NCI-H2171 treated with DMSO at 0.1 percent for 48 hours (cell line): ENCODE measurements at places on chromosomes 13 and 19.
A peak's percentile ranks its signal among the peaks of the same experiment; 100 is the strongest.

GRCh38 chr19:15836330-15837220 is 21.1 kb upstream of the OR10H1 start:
- DNase-seq = peak; percentile 88

DNA sequence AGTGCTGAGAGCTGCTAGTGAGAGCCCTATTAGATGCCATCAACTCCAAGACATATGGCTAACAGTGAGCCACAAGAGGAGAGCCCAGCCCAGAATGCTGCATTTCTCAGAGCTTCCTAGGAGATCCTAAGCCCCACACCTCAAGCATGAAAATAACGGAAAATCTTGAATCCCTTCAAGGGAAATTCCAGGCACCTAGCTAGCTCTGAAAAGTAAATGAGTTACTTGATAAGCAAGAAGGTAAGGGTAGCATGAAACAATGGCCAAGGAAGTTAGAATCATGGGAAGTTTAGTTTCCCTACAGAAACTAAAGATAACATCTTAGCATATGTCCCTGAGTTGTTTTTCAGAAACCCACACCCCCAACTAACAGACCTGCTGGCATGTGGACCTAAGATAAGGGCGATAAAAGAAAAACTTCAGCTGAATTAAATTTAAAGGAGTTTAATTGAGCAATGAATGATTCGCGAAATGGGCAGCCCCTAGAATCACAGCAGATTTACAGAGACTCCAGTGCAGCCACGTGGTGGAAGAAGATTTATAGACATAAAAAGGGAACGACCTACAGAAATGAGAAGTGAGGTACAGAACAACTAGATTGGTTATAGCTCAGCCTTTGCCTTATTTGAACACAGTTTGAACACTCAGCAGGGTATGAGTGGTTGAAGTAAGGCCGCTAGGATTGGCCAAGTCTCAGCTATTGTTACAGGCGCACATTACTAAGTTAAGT is 301.3 kb upstream of the DACH1 start:
- no peak for DNase-seq

DNA sequence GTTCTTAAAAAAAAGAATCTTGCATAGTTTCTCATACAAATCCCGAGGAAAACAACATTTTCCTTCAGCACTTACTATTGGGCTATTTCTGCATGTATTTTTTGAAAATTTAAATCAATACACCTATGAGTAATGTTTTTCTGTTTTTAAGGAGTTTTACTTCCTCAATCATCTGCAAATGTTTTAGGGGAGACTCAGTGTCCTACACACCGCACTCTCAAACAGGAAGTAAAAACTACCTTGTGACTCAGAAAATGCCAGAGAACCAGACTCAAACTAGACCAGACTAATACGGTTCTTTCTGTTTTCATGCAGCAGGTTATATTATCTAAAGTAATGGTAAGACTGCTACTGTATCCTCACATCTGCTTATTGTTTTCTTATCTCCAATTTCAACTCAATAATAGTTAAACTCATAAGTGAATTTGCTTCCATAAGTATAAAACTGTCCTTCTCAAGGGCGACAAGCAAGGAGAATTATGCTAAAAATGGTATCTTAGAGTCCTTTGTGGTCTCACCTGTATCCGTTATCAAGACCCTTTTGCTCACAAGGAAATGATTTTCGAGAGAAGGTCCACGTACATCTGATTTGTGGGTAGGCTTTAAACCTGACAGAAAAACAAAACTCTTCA is 52.5 kb downstream of the FLT3 start:
- no peak for DNase-seq

GRCh38 chr13:77565635-77566034 is 30.1 kb downstream of the SCEL start:
- peak; percentile 75 for DNase-seq
